ENCODE measurements at places on chromosomes 7 and 10.

DNA sequence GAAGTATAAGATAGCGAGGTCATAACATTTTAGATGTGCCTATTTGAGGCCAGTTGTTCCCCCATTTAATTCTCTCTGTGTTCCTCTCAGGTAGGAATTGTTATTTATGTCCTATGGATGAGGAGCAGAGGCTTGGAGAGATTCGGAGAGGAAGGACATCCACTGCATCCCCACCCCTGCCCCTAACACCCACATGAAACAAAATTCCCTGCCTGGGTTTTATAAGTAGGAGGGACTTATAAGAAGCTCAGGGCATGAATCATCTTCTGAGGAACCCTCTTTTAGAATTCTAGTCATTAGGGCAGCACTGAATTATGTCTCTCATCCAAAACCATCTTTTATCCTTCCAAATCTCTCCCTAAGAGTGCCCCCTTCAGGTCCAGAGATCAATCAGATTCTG lies 5.0 kb downstream of the CHAT start:
- no peak for DNase-seq

DNA sequence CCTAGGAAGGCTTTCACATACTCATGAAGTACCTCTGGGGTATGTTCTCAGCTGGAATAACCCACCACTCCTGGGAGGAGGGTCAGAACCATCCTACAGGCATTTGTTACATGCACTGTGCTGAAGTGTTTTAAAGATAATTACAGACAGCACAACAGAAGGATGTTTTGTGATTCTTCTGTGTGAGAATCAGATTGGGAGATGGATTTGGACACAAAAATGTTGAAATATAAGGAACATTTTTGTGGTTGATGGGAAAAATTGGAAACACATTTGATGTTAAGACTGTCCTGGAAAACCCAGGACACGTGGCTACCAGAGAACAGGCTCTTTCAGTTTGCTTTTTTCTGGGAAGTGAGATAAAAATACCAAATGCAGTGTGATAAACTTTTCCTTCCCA lies 61.4 kb downstream of the BICC1 start:
- DNase-seq: no peak

DNA sequence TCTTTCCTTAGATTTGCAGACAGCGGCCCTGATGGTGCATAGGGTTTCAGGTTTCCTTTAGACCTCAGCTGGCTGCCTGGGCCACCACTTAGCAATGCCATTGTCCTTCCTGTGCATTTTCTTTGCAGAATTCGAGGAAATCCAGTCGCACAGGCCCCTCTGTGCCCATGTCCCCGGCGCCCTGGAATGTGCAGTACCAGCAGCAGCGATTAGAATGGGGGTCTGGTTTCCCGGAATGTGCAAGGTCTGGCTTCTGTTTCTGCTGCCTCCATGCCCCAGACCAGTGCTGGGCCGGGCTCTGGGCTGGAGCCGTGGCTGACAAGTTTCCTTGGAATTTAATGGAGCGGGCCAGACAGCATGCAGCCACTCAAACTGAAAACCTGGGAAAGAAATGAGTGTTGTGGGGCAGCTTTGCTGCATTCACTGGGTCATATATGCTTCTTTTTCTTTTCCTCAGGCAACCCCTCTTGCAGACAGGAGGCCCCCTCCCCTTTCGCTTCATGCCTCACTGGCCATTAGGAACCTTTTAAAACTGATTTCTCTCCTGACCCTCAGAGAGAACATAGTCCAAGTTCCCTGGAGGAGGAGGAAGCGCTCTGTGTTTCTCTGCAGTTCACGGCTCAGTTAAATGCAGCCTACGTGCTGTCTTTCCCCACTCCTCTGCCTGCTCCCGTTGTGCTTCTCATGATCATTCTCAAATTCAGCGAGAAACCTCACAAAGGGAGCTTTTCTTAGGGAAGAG lies 14.4 kb downstream of the HTRA1 start:
- no peak for DNase-seq

GRCh38 chr7:155187061-155187785 lies 110.5 kb upstream of the INSIG1 start:
- DNase-seq: no peak

- no peak for DNase-seq
Observed at GRCh38 chr10:114615600-114616007, 42.5 kb downstream of the ABLIM1 start.

GRCh38 chr7:45007106-45007505 lies 7.1 kb downstream of the CCM2 start:
- no peak for DNase-seq

GRCh38 chr7:151711906-151712809 lies 164.8 kb downstream of the PRKAG2 start:
- no peak for DNase-seq

- DNase-seq: no peak
Observed at GRCh38 chr7:133934262-133934976, 192.7 kb upstream of the LRGUK start.

GRCh38 chr7:82179311-82179710 lies 264.3 kb downstream of the CACNA2D1 start:
- no peak for DNase-seq

DNA sequence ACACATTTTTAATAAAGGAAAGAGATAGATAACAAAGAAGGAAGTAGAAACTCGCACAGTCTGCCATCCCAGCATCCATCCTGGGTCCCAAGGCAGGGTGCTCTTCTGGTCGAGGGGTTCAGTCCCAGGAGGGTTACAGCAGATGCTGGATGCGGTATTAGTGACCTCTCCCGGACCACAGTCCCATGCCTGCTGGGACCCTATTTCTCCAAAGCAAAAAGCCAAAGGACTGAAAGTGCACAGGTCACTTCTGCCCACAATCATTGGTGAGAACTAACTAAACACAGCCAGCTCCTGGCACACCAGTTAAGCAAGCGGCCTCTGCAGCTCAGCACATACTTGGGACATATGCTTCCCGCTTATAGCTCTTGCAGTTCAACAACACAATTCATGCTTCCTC lies 96.1 kb upstream of the HABP2 start:
- no peak for DNase-seq

DNA sequence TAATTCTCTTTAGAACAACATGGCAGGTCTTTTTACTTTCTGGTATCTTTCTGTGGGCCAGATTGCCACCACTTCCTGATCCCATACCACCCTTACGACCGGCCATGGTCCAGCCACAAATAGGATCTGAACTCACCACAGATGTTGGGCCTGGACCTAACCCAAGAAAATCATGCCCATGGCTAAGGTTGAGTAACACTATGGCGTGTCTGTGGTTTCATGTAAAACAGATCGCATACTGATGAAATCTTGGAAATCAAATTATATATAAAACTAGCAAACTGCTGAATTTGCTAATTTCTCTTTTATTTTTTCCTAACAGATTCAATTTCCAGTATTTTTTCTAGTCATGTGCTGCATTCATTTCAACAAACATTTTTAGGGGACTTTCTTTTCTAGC lies 77.2 kb downstream of the CH25H start:
- DNase-seq: no peak

- DNase-seq: no peak
Observed at GRCh38 chr10:73763343-73763742, 18.5 kb upstream of the CHCHD1 start.

DNA sequence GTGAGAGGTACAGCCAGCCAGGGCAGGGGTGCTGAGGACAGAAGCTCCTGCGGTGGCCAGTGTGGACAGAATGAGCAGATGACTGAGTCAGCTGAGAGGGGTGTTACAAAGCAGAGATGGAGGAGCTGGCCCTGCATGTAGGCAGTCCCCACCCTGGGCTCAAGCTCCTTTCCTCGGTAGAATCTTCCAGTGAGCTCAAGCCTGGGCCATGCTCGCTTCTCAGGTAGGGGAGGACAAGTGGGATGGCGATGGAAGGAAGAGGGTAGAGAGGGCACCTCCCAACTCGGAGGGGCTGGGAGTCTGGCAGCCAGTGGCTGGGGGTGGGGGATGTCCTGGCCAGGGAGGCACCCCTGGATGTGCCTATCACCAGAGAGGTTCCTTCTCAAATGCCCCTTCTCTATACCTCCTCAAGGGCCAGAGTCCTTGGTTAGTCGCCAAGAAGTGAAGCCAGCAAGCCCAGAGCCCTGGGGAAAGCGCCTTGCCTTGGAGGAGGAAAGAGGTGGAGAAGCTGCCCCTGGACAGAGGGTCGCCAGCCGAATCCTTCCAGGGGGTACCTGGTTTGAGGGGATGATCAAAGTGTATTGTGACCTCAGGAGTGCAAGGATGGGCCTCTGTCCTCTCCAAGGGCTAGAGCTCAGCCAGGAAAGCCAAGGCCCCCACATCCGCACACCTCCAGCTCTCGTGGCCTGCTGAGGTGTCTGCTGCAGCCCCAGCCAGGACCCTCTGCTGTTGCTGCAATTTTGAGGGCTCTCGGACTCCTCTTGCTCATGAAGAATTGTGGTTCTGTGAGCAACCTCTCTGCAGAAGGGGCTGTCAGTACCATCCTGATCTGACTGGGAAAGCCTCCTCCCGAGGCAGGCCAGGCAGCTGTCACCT lies 88.6 kb upstream of the MACROH2A2 start:
- DNase-seq: no peak

GRCh38 chr7:155059703-155060102 lies 10.4 kb upstream of the HTR5A start:
- DNase-seq: no peak

DNA sequence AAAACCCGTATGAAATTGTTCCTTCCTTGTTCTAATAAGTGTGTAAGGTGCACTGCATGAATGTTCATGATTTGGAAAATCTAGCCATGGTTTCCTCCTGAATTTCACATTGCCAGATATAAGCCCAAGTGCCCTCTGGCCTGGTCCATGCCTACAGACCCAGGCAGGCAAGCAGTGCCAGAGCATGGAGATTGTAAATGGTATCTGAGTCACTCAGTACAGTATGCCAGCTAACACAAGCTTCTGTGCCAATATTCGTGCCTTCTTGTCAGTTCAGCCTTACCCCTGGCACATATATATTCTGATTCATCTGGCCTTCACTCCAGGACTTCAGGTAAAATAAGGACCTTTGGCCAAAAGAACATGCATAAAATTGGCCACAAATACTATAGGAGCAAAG lies 38.4 kb upstream of the PDE1C start:
- DNase-seq: no peak

- no peak for DNase-seq
Observed at GRCh38 chr7:133434246-133434865, 181.5 kb downstream of the EXOC4 start.

GRCh38 chr7:121352323-121352722 lies 23.5 kb downstream of the WNT16 start:
- no peak for DNase-seq

DNA sequence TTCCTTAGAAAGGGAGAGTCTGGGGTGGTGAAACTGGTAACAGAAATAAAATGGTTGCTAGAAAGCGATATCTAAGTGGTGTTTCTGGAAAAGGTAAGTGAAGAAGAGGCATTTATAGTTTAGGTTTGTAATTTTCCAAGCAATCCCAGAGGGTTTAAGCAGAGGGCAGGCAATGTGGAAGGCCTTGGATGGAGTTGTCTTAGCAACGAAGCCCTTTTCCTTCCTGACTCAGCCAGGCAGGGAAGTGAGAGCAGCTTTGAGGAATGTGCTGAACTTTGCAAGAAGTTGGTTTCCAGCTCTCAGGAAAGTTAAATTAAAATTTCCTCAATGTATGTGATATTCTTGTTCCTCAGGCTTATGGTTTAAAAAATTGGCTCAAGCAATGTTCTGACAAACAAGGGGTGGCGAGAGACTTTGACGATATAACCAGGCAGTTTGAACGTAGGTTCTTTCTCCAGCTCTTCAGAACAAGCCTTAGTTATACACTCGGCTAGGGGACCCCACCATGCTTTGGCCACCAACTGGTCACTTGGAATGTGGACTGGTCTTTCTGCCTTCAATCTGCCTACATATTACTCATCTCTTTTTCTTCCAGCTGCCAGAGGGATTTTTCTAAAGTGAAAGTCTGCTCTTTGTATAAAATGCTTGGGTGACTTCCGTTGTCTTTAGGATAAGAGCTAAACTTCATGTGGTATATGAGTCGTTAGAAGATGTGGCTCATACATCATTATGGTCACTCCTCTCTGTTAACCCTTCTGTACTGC lies 66.9 kb upstream of the SLC25A13 start:
- DNase-seq: no peak

GRCh38 chr10:75465450-75465827 lies 34.0 kb downstream of the LRMDA start:
- no peak for DNase-seq

DNA sequence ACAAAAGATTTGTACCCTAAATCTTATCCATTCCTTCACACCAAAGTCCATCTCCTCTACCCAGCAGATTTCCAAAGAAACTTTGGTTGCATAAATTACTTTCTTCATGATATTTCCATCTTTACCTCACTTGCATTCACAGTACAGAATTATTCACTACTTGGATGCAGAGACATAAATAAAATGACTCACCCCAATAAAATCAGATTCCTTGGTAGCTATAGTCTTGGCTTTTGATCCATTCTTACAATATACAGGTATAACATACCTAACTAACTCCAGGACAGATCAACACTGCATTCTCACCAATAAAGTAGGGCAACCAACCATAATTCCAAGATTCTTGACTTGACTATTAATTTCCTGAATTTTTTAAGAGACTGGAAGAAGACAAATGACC lies 815.1 kb downstream of the MAGI2 start:
- DNase-seq: no peak

DNA sequence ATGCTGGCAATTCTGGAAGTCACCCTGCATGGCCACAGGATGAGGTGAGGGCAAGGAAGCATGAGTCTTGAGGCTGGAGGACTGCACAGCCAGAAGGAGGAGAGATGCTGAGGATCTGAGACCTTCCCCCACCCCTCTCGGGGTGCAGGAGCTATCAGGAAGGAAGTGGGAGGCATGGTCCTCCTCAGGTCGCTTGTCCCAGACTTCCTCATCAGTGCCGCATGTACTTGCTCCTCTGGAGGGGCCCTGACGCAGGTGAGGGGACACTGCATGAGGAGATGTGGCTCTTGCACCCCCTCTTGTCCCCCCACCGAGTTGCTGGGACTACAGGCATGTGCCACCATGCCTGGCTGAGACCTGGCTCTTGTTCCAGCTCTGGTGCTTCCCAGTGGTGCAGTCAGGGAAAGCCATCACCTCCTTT lies 5.7 kb upstream of the ZMIZ1 start:
- DNase-seq: no peak

DNA sequence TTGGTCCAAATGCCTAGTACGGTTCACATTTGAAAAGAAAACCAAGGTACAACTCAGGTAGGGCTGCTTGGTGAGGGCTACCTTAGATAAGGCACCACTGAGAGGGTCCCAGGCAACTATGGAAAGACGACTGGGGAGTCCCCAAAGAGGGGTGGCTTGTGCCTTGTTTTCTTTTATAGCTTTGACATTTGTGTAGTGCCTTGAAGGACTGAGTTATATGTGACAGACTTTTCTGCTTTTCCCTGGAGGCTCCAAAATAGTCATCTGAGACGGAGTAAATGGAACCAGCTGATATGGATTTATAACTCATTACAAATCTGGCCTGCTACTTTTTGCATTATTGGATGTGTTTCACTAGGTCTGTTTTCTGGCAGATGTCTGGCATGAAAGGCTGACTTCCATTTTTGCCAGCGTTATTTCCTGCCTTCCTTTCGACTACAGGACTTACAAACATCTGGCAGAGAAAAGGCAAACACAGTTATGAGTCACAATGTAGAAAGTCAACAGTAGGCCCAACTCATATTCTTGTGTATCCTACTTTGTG lies 88.2 kb upstream of the IMMP2L start:
- no peak for DNase-seq
